ENCODE measurements at places on chromosomes 13 and 19.

DNA sequence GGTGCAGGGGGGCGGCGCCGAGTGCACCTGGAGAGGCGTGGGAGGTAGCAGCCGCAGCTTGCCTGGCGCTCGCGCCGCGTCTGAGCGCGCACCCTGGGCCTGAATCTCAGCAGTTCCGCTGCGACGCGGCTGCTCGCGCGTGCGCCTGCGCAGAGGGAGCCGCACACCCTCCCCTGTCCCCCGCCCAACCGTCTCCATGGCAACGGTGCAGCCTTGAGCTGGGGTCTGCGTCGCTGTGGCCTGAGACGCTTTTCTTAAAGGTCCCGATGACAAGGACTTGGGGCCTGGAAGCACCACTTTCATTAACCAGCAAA is at the start of gene PNMA8B:
Gene PNMA8B (minus strand): TSS at position 82 of the 314 bp plus-strand sequence. CDS start 402 bp downstream, outside the sequence.
- no peak for DNase-seq

DNA sequence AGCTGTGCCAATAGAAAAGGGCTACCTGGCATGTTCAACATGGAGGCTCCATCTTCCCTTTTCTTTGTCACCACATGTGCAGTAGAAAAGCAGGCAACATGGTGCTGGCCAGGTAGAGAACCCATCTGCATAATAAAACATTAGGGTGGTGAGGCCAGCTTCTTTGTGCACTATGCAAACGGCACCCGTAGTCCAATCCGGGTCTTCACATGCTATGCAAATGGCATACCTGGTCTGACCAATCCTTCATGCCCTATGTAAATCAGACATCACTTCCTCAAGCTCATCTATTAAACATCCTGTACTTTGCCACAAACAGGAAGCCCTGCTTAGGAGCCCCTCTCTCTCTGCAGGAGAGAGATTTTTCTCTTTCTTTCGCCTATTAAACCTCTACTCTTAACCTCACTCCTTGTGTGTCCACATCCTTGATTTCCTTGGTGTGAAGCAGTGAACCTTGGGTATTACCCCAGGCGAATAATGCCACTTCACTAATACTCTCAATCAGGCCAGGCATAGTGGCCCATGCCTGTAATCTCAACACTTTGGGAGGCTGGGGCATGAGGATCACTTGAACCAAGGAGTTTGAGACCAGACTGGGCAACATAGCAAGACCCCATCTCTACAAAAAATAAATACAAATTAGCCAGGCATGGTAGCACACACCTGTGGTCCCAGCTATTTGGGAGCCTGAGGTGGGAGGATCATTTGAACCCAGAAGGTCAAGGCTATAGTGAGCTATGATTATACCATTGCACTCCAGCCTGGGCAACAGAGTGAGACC is 111.3 kb upstream of the MRI1 start:
- no peak for DNase-seq

- DNase-seq, result no peak
Observed at GRCh38 chr13:79393564-79394249, 12.3 kb downstream of the RBM26 start.

GRCh38 chr19:35902870-35903475 is 644 bp downstream of the HCST start:
- DNase-seq, result no peak

DNA sequence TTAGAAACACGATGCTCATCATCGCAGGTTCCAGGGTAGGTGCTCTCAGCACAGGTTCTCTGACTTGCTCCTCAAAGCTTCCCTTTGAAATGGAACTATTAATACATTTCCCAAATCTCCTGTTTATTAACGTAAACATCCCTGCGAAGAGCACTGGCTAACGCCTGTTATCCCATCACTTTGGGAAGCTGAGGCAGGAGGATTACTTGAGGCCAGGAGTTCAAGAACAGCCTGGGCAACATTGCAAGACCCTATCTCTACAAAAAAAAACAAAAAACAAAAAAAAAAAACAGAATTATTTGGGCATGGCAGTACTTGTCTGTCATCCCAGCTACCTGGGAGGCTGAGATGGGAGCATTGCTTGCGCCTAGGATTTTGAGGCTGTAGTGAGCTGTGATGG is 18.7 kb downstream of the CEACAM16 start:
- DNase-seq, result no peak

GRCh38 chr19:47124937-47125668 is 5.5 kb upstream of the SAE1 start:
- no peak for DNase-seq

GRCh38 chr19:48642862-48643261 is 3.1 kb downstream of the CA11 start:
- DNase-seq, result no peak

GRCh38 chr13:50910485-50910805 is 854 bp downstream of the RNASEH2B start:
- no peak for DNase-seq

GRCh38 chr13:28611654-28612131 is 47.2 kb upstream of the POMP start:
- DNase-seq, result no peak

GRCh38 chr13:72853000-72853399 is 71.1 kb downstream of the PIBF1 start:
- DNase-seq, result no peak

GRCh38 chr13:30037766-30038165 is 187.3 kb upstream of the UBL3 start:
- no peak for DNase-seq

GRCh38 chr19:45498411-45499195 is at the start of gene PPM1N:
Gene PPM1N, plus strand, starts transcription at chr19:45498443. Its CDS starts 30 bp downstream, at chr19:45498473.
- DNase-seq, result no peak

DNA sequence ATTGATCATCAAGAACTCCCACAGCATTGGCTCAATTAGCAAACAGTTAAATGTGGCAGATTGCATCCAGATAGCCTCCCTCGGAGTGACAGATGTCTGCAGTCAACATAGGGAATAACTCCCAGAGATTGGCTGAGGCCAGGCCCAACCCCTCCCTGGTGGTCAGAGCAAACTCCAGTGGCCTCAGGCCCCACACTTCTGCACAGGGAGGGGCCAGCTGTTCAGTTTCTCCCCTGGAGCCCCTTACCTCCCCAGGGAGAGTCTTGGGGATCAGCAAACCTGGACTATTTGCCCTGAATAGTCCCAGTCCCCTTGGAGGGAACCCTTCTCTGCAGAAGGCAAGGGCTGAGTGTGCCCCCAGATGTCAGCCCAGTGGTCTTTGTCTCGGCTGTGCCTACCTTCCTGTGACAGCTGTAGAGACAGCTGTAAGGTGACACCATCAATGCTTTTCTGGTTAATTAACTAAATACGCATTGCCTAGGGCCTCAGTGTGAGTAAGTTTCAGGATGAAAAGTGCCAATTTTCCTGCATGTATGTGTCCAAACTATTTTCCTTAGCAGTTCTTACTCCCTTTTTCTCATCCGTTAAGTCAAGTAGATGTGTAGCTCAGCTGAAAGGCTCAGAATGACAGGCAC is 102.7 kb upstream of the UQCRFS1 start:
- no peak for DNase-seq

- no peak for DNase-seq
Observed at GRCh38 chr13:74136084-74136658, 2.0 kb upstream of the KLF12 start.

GRCh38 chr13:102718746-102719145 is 23.9 kb upstream of the METTL21C start:
- DNase-seq, result no peak

DNA sequence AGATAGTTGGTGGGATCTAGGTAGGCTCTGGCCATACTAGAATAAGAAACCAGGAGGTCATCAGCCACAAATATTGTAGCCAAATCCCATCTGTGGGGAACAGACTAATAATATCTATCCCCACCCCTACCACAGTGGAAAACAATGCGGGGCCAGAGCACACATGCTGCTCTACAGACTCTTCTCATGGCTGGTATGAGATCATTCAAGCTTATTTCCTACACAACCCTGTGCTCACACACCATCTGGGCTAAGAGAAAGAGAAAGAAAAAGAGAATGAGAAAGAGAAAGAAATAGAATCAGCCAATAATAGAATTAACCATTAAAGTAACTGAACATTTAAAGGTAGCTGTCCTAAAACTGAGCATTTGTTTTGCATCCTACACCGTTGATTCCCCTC is 1268.4 kb upstream of the SPRY2 start:
- no peak for DNase-seq

- DNase-seq, result no peak
Observed at GRCh38 chr19:36775768-36776167, 3.2 kb upstream of the ZNF850 start.

DNA sequence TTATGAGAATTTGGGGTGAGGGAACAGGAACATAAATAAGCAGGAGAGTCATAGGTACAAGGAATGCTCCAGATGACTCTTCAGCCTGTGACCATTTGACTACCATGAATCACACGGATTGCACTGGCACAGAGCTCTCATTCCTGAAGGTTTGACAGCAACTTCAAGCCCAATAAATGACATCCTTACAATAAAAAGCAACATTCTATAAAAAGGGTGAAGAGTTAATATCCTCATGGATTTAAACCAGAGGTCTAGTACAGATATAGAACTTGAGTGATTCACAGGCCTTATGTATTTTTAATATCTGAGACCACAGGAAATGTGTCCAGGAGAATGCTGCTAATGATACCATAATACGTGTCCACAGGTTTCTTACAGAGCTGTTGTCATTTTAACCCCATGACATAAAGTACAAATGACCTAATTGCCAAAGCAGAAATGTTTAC is 158.1 kb downstream of the IRS2 start:
- no peak for DNase-seq

GRCh38 chr19:927780-928401 is 2.1 kb downstream of the ARID3A start:
- no peak for DNase-seq

Measured in stimulated activated CD8-positive, alpha-beta memory T cell treated with anti-CD3 and anti-CD28 coated beads, Interleukin-4, amount 100 ng/mL, for 1 hour (primary cell).